ENCODE measurements at places on chromosomes 12 and 14. TPM values are rescaled to one million over a fixed set of nuclear protein-coding genes. Genes with fewer than 3 reads are reported as not detected.

GRCh38 chr14:20631023-20631879, 10.2 kb downstream of the OR6S1 start:
- ATAC-seq = peak; percentile 34

The ETFBKMT gene
- total RNA-seq = 1.9 TPM

The SLC38A6 gene
- total RNA-seq = 5.7 TPM

GRCh38 chr14:102779574-102780315, 2.5 kb downstream of the TRAF3 start:
- no peak for ATAC-seq

DNA sequence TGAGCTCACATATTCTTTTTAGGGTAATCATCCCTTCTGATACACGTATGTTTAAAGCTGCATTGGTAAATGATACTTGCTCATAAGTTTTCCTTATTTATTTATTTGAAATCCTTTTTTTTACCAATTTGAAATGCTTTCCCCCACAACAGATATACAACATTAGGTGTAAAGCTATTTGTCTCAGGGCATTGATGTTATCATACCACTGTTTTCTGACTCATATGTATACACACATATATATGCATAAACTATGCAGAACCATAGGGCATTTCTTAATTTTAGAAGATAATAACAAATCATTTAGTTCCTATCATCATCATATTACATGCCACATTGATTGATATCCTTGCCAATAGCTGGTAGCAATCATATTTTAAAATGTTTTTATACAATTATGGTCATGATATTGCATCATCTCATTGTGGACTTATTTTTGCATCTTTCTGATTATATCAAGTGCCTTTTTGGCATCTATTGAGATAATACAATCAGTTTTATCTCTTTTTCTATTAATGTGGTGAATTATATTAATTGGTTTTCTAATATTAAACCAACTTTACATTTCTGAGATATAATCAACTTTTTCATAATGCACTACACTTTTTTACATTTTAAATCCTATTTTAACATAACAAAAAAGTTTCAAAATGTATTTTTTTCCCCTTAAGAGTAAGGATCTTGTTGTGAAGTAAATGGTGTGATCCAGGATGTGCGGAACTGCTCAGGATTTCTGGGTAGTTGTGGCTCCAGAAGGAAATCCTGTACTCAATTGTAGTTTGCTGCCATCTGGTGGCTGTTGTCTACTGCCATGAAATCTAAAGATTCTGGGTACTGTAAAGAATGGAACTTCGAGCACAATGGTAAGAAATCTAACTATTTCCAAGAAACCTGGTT, 16.7 kb downstream of the OR9K2 start:
- ATAC-seq = peak; percentile 71
